WTC11 (cell line): ENCODE measurements at places on chromosomes 16 and 17.

DNA sequence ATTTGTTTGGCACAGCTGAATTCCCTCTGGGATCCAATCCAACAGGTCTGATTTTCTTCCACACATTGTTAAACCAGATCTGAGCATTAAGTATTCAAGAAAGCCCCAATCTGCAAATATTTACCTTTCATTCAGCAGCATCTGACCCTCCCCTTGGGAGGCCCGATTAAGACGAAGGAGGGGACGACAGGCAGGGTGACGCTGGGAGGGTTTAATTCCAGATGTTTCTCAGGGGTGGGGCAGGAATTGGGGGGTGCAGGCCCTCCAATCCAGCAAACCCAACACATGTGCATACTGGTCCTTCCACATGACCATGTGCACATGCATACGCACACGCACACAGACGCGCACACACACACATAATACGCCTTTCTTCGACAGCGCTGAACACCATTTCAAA, 240.5 kb downstream of the GSG1L start:
- no peak for DNase-seq

- no peak for DNase-seq
Measured at GRCh38 chr16:28293601-28293960, 1.3 kb downstream of the SBK1 start.

DNA sequence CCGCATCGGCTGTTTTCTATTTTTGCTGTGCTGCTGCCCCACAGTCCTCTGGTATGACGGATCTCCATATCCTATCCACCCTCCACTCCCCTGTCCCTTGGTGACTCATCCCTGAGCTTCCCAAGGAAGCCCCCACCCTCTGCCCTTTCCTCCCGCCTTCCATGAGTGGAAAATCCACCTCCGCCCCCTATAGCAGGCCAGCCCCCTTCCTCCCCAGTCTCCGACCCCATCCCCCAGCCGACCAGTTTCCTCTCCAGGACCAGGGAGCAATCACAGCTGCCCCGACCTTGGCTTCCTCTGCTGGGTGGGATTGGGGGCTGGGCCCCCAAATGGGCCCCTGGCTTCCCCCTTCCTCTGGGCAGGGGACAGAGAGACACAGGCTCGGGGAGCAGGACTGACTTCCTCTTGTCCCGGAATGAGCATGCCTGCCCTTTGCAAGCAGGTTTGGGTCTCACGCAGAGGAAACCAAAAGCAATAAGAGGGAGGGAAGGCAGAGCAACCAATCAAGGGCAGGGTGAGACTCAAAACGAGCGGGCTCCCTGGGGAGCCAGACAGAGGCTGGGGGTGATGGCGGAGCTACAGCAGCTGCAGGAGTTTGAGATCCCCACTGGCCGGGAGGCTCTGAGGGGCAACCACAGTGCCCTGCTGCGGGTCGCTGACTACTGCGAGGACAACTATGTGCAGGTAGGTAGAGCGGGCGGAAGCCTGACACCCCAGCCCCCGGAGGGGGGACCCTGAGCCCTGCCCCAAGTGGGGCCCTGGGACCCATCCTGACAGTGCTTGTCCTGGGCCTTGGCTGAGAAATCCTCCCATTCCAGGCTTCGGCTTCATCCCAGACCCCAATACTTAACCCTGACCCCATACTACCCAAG, at the start of the genes ABI3 and GNGT2:
Gene ABI3 (plus strand): TSS at position 550 of the 872 bp plus-strand sequence. CDS start 18 bp downstream, at position 568.
Gene GNGT2 (minus strand): TSS at position 417 of the 872 bp plus-strand sequence. CDS start 3,152 bp downstream, outside the sequence.
- peak; percentile 23 for DNase-seq

- no peak for DNase-seq
Measured at GRCh38 chr16:3065742-3066439, 451 bp downstream of the IL32 start.

DNA sequence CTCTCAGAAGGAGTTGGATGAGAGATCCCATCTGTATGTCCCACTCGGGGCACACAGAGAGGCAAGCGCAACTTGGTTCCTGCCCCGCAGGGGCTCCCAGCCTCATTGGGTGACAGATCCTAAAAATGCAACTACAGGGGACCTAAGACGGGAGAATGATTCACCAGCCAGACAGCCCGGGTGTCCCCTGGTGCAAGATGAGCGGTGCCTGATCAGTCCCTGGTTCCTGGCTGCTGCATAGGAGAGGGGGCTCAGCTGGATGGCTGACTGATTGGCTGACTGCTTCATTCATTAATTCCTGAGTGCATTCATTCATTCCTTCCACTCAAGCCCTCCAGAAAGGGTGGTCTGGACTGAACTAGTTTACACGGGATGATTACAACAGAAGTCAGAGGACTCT, 22.0 kb downstream of the WNT3 start:
- DNase-seq = no peak

GRCh38 chr17:9200699-9201359, 179.5 kb downstream of the NTN1 start:
- no peak for DNase-seq

DNA sequence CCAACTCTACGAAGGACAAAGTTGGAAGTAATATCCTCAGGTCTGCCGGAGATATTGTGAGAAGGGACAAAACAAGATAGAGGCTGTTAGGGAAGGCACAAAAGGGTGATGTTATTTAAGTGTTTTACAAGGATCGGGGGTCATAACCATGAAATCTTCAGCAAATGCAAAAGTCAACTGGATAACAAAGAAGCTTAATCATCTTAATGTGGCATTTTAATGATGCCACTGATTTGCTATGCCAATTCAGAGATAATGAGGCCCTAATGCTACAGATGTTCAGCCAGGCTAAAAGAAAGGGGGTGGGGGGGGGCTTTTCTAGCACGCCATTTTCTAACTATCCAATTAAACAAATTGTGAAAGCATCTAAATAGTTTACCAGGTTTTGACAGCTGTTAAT, 63.1 kb downstream of the IKZF3 start:
- no peak for DNase-seq

GRCh38 chr17:75498039-75498725, 17.2 kb downstream of the CASKIN2 start:
- no peak for DNase-seq

DNA sequence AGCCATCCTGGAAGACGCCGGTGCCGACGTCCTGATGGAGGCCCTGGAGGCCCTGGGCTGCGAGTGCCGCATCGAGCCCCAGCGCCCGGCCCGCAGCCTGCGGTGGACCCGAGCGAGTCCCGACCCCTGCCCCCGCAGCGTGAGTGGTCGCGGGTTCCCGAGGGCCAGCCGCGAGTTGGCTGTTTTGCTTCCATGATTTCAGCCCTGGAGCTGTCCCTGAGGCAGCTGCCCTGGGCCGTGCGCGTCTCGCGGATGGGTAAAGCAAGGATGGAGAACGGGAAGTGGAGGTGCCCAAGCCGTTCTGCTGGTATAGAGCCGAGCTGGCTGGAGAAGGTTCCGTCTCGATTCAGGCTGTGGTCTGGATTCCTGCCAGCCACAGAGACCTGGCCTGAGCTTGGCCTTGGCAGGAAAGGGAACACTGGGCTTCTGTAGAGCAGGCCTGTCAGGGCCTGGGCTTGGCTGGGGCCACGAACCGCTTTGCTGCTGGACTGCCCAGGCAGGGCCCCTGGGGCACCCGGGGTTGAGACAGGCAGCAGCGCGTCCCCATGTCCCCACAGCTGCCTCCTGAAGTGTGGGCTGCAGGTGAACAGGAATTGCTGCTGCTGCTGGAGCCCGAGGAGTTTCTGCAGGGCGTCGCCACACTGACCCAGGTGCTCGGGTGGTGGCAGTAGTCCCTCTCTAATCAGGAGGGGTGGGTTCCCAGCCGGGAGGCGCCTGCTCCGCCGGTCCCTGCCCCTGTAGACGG, 941 bp upstream of the MRPS34 start:
- DNase-seq = no peak

DNA sequence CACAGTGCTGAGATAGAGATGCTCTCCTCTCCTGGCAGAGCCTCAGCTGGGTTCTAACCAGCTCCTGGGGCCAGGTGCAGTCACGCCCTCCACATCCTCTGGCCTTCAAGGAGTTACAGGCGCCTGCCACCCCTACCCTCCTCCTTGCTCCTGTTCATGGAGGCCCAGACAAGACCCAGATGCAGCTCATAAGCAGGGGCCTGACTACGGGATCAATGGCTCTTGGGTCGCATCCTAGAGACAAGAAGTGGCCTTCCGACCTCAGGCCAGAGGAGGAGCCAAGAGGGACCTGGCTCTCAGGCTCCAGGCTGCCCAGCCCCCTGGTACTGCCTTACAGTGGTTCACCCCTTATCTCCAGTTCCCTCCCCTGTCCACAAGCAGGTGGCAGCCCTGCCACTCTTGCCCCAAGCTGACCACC, 23.0 kb downstream of the ARHGAP27 start:
- no peak for DNase-seq

GRCh38 chr17:76996741-76997694, 128.8 kb downstream of the MGAT5B start:
- no peak for DNase-seq

GRCh38 chr17:81719410-81720266, 7.6 kb downstream of the SLC25A10 start:
- no peak for DNase-seq

DNA sequence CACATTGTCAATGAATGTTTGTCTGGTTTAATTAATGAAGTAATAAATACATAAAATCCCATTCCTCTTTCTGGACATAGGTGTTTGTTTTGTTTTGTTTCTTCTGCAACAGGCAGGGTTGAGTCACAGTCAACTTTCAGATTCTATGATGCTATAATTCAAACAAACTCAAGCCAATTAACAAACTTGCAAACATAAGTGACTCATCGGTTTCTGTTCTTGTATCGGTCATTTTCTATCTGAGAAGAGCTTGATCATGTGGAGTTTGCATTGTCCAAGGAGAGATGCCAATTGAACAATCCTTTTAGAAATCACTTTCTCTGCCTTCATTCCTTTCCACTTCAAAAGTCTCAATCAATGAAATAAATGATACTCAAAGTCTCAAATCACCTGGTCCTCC, 294.2 kb upstream of the C16orf82 start:
- DNase-seq = no peak

DNA sequence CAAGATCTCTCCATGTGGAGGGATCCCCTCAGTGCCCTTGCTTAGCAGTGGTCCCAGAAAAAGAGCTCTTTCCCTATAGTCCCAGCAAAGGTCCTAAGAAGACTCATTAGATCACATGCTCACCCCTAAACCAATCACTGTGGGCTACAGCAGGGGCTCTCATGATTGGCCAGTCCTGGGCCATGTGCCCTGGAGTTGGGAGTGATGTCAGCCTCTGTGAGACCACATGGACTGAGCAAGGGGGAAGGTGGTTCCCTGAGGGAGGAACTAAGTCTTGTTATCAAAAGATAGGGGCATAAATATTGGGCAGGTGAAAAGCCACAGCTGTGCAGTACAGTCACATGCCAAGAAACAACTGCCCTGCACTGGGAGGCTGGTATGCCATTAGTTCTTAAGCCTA, 51.3 kb downstream of the SCNN1B start:
- DNase-seq = no peak

DNA sequence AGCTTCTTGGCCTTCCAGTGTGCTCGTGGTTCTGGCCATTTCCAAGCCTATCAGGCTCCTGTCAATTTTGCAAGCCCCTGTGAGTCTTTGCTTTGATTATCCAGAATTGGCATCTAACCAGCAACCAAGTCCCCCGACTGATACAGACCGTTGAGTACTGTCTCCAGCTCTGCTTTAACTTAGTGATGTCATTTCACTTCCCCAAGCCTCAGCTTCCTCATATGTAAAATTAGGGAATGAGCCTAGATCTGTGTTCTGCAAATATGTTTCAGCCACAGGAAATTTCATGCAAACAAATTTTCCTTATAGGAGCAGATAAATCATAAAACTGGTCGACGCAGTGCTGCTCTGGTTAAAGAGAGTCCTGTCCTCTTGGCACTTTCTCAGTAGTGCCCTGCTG, 60.1 kb upstream of the WSB1 start:
- no peak for DNase-seq

- no peak for DNase-seq
Measured at GRCh38 chr16:52203096-52203495, 343.8 kb downstream of the TOX3 start.

- DNase-seq = no peak
Measured at GRCh38 chr16:49731911-49732310, 124.0 kb downstream of the ZNF423 start.

DNA sequence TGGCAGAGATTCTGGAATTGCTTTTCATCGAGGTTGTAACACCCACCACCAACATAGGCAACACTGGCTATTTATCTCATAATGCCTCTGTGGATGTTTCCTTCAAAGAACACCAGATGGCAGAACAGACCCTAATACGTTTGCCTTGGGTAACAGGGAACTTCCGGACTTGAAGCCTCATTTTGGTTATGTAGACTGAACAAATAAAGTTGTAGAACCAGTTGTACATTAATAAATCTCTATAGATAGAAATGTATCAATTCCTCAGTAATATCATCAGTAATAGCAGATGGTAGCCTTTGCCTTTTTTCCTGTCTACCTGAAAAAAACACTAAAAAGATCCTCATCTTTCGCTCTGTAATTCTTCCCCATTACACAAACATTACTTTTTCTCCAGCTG, 25.9 kb upstream of the APOH start:
- no peak for DNase-seq

DNA sequence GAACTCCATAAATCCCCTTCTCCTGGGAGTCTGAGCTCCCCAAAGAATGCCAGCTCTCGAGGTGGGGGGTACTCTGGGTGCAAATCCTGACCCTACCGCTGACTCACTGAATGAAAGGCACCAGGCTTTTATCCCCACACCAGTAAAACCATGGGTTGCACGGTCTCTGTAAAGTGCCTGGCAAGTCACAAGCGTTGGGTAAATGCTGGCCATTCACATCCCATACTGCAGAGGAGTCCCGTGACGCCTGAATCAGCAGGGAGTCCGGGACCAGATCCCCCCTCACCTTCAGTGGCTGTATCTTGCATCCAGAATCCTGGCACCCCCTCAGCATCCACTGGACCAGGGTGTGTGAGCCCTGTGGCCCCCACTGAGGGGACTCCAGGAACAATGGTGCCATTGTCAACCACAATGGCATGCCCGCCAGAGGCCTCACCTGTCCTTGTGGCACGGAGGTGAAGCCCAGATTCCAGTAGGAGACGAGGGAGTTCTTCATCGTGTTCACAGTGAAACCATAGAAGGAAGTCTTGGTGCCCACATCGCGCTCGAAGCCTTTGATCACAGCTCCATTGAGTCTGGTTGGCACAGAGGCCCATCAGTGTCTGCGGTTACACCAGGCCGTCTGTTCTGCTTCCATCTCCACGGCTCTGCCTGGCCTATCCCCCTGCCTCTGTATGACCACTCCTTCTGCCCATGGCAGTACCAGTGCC, 13.3 kb downstream of the ST6GALNAC2 start:
- DNase-seq = no peak

DNA sequence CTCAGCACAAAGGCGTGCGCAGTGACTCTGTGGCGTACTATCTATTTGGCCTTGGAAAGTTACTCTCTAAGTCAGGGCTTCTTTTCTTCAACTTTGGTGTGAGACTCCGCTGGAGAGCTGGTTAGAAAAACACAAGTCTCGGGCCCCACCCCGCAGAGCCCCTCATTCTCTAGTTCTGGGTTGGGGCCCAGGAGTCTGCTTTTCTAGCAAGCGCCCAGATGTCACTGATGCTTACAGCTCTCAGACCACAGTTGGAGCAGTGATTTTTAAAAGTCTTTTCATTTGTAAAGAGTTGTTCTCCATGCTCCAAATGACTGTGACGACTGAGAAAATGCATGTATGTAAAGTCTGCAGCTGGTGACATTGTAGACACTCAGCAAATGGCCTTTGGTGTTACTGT, 582.3 kb downstream of the WWOX start:
- no peak for DNase-seq
